ENCODE measurements at places on chromosomes 2 and 18.
A peak's percentile ranks its signal among the peaks of the same experiment; 100 is the strongest.

DNA sequence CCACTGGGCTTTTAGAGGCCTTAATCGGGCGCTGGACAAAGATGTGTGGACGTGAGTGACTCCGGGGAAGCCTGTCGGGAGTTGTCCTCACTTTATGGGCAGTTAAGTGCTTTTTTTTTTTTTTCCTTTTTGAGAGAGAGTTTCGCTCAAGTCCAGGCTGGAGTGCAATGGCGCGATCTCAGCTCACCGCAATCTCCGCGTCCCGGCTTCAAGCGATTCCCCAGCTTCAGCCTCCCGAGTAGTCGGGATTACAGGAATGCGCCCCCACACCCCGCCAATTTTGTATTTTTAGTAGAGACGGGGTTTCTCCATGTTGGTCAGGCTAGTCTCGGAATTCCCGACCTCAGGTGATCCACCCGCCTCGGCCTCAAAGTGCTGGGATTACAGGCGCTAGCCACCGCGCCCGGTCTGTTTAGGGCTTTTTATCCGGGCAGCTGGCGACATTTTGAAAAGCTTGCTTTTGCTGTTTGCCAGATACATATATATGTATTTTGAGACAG is 1.5 kb downstream of the MSH6 start:
- H3K4me1 ChIP-seq: peaks cover 9% of the 10 kb centered on the region
- peaks cover 29% of the 10 kb centered on the region for H3K36me3 ChIP-seq
- peak overlapping the region; percentile 88 for H3K4me3 ChIP-seq
- H3K27me3 ChIP-seq: no peaks in the 10 kb centered on the region

DNA sequence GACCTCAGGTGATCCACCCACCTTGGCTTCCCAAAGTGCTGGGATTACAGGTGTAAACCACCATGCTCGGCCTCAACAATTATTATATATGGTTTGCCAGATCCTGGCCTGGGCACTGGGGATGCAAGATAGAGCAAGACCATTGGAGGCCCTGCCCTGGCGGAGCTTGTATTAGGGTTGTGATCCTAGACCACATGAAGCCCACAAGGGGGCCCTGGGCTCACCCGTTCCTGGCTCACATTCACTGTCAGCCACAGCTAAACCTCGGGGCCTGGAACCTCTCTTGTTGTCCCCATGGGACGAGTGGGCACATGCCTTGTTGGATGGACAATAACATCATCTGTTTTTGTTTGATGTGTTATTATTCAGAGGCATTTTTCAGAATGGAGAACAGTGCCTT is 14.9 kb downstream of the HPCAL1 start:
- H3K4me3 ChIP-seq: no peak overlapping the region
- H3K4me1 ChIP-seq: peaks cover 11% of the 10 kb centered on the region
- peaks cover 19% of the 10 kb centered on the region for H3K36me3 ChIP-seq
- no peaks in the 10 kb centered on the region for H3K27me3 ChIP-seq

GRCh38 chr2:222504719-222505118 is 80.4 kb downstream of the SGPP2 start:
- peaks cover 6% of the 10 kb centered on the region for H3K4me1 ChIP-seq
- H3K27me3 ChIP-seq: peaks cover 2% of the 10 kb centered on the region
- no peak overlapping the region for H3K4me3 ChIP-seq
- H3K36me3 ChIP-seq: peaks cover 7% of the 10 kb centered on the region

GRCh38 chr2:63862806-63863205 is 21.1 kb downstream of the UGP2 start:
- peaks cover 70% of the 10 kb centered on the region for H3K36me3 ChIP-seq
- H3K27ac ChIP-seq: peak overlapping the region; percentile 76
- no peak for DNase-seq
- no peaks in the 10 kb centered on the region for H3K27me3 ChIP-seq
- no peak overlapping the region for H3K4me3 ChIP-seq
- peaks cover 55% of the 10 kb centered on the region for H3K4me1 ChIP-seq

- H3K27ac ChIP-seq: no peak overlapping the region
- H3K36me3 ChIP-seq: no peaks in the 10 kb centered on the region
- no peak for DNase-seq
- no peak overlapping the region for H3K4me3 ChIP-seq
- peaks cover 6% of the 10 kb centered on the region for H3K4me1 ChIP-seq
- peaks cover 50% of the 10 kb centered on the region for H3K27me3 ChIP-seq
Measured at GRCh38 chr2:26558271-26559043, 80.5 kb upstream of the OTOF start.

- H3K4me1 ChIP-seq: no peaks in the 10 kb centered on the region
- H3K4me3 ChIP-seq: no peak overlapping the region
- no peaks in the 10 kb centered on the region for H3K36me3 ChIP-seq
- peaks cover 3% of the 10 kb centered on the region for H3K27me3 ChIP-seq
- DNase-seq: no peak
Measured at GRCh38 chr2:192025637-192026036, 169.1 kb downstream of the TMEFF2 start.

DNA sequence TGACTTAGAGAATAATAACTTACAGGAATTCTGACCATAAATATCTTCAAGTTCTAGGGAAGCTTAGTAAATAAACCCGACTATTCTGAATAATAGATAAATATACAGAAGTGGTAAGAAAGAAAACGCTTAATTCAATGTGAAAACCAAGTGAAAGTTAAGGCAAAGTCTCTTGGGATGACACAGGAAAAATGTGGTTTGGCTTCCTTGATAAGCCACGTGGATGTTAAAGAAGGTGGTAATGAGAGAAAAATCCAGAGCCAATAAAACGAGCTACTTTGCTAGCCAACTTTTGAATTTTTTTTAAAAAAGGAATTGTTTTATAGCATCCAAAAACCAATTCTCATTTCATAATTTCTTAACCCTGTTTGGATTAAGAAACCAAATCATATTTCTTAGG is 166.2 kb upstream of the VRK2 start:
- no peak for DNase-seq
- no peaks in the 10 kb centered on the region for H3K27me3 ChIP-seq
- H3K27ac ChIP-seq: no peak overlapping the region
- H3K36me3 ChIP-seq: no peaks in the 10 kb centered on the region

GRCh38 chr2:157871415-157871814 is 4.7 kb downstream of the ACVR1 start:
- no peaks in the 10 kb centered on the region for H3K27me3 ChIP-seq
- peaks cover 63% of the 10 kb centered on the region for H3K4me1 ChIP-seq
- H3K36me3 ChIP-seq: peaks cover 47% of the 10 kb centered on the region
- DNase-seq: no peak
- no peak overlapping the region for H3K27ac ChIP-seq

DNA sequence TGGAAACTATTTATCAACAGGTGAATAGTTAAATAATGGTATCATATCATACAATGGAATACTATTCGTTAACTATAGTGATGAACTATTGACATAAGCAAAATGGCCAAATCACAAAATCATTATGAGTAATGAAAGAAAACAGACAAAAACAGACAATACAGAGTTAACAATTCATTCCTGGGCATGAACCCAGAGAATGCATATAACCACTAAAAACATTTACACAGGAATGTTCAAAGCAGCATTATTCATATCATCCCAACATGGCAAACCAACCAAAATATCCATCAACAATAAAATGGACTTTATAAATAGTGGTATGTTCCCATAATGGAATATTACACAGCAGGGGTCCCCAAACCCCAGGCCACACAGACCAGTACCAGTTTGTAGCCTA is 131.2 kb upstream of the CYP1B1 start:
- H3K4me1 ChIP-seq: no peaks in the 10 kb centered on the region
- DNase-seq: no peak
- H3K27me3 ChIP-seq: peaks cover 29% of the 10 kb centered on the region
- no peak overlapping the region for H3K4me3 ChIP-seq
- H3K27ac ChIP-seq: no peak overlapping the region

DNA sequence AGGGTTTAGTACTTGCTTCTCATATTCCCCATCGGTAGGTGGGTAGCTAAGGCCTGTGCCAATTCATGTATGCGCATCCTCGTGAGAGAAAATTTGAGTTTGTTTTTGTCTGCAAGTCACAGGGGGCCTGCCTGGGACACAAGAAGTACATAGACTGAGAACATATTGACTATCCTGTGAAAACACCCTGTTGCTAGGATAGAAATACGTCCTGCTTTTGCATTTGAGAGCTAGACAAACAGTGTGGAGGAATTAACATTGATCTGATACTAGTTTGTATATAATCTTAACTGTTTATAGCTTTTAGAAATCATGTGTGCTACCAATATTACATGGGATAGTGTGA is 10.9 kb downstream of the WDR7 start:
- no peak for DNase-seq
- H3K27me3 ChIP-seq: no peaks in the 10 kb centered on the region
- H3K27ac ChIP-seq: no peak overlapping the region

- H3K4me1 ChIP-seq: peaks cover 73% of the 10 kb centered on the region
- no peak overlapping the region for H3K4me3 ChIP-seq
- no peak overlapping the region for H3K27ac ChIP-seq
- DNase-seq: no peak
- H3K27me3 ChIP-seq: no peaks in the 10 kb centered on the region
- H3K36me3 ChIP-seq: peaks cover 12% of the 10 kb centered on the region
Measured at GRCh38 chr2:168191955-168192785, 55.2 kb downstream of the STK39 start.

DNA sequence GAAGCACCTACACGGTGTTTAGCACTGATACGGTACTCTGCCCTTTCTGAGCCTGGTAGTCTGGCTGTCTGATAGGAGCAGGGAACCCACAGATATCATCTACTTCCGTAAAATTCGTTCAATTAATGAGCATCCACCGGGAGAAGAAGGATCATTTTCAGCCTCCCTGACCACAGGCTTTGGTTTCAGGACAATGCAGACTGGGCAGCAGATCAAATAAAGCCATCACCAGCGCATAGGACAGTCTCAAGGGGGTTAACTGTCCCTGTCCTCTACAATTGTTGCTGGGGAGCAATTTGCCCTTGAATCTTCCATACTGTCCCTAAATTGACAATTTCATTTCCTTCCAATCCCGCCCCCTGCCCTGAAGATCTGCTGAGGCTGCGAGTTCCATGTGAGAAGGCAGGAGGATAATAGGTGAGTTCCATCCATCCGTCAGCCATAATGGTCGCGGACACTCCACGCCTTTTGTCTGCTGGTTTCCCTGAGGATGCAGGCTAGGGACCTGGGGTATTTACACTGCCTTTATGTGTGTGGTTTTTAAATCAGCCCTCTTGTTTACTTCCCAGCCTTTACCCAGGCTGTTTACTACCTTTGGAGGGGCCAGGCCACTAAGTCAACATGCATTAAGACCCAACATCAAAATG is 110.0 kb downstream of the MYCN start:
- H3K27me3 ChIP-seq: no peaks in the 10 kb centered on the region
- H3K4me1 ChIP-seq: no peaks in the 10 kb centered on the region
- no peak overlapping the region for H3K4me3 ChIP-seq
- no peaks in the 10 kb centered on the region for H3K36me3 ChIP-seq
- DNase-seq: no peak
- H3K27ac ChIP-seq: no peak overlapping the region

DNA sequence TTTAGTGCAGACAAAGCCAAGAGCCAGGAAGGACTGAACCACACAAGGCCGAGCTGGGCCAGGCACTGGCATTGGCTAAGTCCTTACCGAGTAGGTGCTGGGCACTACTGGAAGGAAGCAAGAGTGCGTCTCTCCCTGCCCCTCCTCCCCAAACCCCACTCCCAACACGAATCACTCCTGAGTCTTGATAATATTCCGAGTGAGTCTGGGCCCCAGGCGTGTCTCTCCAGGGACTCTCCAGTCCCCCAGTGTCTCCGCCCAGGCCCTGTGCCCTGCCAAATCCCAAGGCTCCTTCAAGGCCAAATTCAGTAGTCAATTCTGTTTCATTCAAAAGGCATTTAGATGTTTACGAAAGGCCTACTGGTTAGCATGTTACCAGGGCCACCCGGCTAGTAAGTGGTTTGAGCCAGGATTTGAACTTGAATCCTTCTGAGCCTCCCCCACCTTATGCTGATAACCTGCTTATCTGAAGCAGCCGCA is 82.8 kb downstream of the GLI2 start:
- DNase-seq: no peak
- H3K4me3 ChIP-seq: no peak overlapping the region
- no peaks in the 10 kb centered on the region for H3K36me3 ChIP-seq
- no peak overlapping the region for H3K27ac ChIP-seq

GRCh38 chr2:55860832-55861231 is 62.8 kb downstream of the EFEMP1 start:
- no peak for DNase-seq
- H3K27ac ChIP-seq: no peak overlapping the region
- no peaks in the 10 kb centered on the region for H3K27me3 ChIP-seq
- H3K36me3 ChIP-seq: no peaks in the 10 kb centered on the region
- no peak overlapping the region for H3K4me3 ChIP-seq

DNA sequence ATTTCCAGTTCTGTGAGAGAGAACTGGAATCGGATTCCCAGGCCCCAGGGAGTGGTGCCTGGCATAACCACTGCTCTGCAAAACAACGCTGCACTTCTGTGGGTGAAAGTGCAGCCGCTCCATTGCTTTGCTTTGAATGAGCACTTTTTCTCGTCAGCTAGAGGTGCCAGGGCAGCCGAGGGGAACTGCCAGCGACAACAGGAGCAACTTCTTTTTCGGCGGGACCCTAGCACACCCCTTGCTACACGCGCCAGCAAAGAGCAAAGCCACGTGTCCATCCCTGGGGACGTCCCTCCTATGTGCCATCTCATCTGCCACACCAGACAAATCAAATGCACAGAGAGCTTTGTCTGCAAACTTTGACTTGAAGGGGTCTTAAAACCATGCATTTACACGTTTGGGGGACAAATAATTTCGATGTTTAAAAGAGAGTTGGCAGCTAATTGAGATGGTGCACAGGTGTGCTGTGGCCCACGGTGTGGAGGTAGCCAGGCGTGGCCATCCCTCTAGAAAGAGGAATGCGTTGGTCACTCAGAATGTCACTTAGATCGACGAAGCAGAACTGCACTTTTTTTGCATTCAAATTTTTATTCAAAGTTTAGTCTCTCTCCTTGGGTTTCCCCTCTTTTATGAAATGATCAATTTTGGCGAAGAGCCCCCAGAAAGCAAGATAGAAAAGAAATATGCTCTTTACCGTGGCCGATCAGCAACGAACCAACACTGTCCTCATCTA is 151.8 kb downstream of the MBP start:
- no peak overlapping the region for H3K4me3 ChIP-seq
- no peak overlapping the region for H3K27ac ChIP-seq
- peak; percentile 3 for DNase-seq

DNA sequence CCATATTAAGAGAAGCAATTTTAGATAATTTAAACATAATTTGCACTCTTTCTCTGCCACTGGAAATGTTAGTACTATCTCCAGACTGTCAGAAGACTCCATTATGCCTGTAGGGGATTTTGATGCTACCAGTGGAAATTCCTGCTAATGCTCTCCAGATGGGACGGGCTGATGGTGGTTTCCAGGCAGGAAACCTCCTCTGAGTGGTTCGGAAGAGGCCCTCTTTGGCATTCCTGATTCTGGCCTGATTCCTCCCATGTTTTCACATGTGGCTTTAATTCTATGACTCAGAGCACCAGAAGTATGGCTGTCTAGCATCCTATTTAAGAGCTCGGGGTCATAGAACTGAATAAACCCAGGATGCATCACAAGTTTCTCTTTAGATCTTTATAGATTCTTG is 70.9 kb upstream of the ST6GAL2 start:
- DNase-seq: no peak
- no peaks in the 10 kb centered on the region for H3K4me1 ChIP-seq
- H3K4me3 ChIP-seq: no peak overlapping the region
- H3K27ac ChIP-seq: no peak overlapping the region
- no peaks in the 10 kb centered on the region for H3K27me3 ChIP-seq

Data from activated T-helper 2 cell treated with anti-CD3 and anti-CD28 coated beads, Interferon-gamma antibody, Interleukin-2, Interleukin-4, amounts not matched to agents 10 μg/mL and 5 μg/mL and 100 μg/mL, durations not matched to agents 14 hours and 24 hours and 36 hours (primary cell).